ENCODE measurements at places on chromosomes 3 and 15.
A peak's percentile ranks its signal among the peaks of the same experiment; 100 is the strongest.

DNA sequence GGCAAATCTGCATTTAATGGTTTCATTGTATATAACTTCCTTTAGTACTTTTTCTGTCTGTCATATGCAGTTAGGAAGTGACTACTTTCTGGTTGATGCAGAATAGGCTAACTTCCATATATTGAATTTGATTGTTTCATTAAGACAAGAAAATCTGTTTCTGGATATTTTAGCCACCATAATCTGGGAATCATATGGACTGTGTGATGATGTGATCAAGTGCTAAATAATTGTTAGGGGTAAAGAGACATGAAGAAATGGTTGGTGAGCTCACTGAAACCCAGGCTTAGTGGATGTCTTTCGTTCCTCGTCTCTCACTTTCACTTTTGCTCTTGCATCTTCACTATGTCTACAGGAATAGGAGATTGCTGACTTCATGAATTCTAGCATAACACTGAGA, 3.5 kb upstream of the MNS1 start:
- DNase-seq: peak; percentile 40

- no peak for DNase-seq
Measured at GRCh38 chr3:154762486-154762885, 317.6 kb upstream of the MME start.

- DNase-seq: peak; percentile 5
Measured at GRCh38 chr3:33749546-33750210, 31.6 kb upstream of the CLASP2 start.

GRCh38 chr15:31471731-31472430, 145.2 kb downstream of the KLF13 start:
- peak; percentile 71 for DNase-seq

- DNase-seq: no peak
Measured at GRCh38 chr15:72948662-72949061, 103.6 kb upstream of the NEO1 start.

DNA sequence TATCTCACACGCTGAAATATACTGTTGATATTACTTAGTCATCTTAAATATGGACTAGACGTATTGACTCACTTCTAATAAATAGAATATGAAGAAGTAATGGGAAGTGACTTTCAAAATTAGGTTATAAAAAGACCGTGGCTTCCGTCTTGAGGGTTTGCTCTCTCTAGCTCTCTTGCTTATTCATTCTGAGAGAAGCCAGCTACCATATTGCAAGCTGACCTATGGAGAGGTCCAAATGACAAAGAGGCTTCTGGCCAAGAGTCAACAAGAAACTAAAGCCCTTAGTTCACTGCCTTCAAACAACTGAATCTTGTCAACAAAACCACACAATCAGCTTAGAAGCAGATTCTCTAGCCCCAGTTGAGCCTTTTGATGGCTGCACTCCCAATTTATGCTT, 46.1 kb downstream of the SLC9C1 start:
- DNase-seq: no peak

DNA sequence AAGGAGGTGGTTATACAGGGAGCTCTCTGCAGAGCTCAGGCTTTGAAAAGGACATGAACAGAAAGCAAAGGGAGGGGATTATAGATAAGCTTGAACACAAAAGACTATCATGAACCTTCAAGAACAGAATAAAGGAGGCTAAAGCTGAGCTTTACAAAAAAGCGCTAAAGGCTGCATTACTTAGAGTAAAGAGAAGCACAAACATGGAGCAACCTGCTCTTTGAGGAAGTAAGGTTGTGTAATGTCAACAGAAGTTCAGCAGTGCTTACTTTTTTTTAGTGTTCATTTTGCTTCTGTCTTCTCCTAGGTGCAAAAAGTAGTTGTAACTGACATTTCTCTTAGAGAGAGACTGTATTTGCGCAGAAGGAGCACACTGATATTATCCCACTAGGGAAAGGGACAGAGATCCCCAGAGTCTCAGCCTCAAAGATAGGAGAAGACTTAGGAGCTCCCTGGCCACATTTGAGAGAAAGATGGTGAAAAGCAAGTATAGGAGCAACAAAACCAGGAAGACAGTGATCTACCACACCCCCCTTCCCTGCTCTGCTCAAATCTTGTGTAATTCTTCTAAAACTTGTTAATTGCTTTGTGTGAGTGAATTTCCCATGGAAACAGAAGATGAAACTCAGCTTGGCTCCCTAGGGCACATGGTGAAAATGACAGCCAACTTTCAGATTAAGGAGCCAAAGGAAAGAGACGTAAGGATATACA, 54.7 kb downstream of the QTRT2 start:
- DNase-seq: no peak

DNA sequence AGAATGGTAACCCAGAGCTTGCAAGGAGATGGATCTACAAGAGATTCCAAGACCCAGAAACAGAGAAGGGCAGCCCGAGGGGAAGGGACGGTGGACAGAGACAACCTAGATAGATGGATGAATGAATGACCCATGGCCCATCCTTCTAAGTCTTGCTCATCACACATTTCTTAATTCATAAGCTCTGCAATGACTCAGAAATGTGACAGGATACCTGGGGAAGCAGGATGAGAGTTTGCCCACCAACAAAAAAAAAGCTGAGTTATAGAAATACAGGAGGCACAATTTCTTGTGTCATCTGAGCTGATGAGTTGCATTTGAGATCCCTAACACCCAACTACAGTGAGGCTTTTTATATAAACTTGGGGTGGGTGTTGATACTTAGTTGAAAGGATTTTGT, 76.6 kb downstream of the CNTN3 start:
- no peak for DNase-seq

DNA sequence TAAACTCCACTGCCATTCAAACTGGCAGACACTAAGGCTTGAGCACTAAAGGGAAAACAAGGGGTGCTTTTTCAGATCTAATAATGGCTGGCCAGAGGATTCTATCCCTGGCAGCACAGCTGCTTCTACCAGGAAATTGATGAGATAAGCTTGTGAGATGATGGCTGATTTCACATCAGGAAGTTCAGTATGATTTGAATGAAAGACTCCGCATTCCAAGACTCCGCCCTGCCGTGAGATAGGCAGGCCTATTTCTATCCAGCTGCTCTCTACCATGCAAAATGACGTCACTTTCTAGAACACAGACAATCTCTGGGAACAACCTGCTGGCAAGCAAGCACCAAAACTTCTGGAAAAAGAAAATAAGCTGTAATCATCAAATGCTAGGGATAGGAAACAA, 171.8 kb downstream of the WDR76 start:
- DNase-seq: peak; percentile 68

- DNase-seq: no peak
Measured at GRCh38 chr3:124041553-124041952, 49.6 kb upstream of the ROPN1 start.

- no peak for DNase-seq
Measured at GRCh38 chr3:107958146-107958545, 132.7 kb downstream of the CD47 start.

DNA sequence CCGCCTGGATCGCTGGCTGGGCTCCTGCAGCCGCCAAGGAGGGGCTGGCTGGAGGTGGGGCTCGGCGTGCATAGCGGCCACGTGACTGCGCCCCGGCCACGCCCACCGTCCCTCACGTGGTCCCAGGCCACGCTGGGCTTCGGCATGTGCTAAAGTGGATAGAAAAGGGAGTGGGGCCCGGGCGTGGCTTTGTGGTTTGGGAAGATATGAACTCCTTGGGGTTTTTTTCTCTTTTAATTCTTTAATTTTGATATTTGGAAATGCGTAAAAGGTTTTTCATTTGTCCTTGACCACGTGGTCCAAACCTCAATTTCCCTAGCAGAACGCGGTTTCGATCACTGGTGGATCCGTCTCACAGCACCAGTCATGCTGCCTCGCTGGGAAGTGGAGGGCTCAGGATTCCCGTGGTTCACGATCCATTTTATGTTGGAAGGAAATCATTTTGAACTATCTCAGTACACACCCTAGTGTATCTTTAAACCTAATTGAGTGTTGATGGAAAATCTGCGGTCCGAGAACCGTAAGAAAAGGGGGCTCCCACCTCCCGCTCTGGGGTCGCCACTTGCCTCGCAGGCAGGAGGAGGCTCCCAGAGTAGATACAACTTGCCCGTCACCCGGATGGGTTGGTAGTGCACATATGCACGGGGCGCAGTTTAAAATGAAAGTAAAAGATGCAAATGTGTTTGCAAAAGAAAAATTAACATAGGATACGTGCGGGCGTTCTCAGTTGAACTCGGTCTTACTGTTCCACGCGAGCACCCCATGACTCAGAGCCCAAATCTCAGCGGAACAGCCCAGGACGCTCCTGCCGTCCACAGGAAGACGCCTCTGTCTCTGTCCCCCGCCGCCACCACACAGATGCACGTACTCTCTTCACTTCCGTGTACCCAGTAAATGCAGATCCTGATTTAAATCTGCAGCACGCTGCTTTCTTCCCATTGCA, 141.9 kb downstream of the PGPEP1L start:
- DNase-seq: peak; percentile 89

- DNase-seq: peak; percentile 93
Measured at GRCh38 chr3:14451844-14452739, 49.7 kb downstream of the SLC6A6 start.

DNA sequence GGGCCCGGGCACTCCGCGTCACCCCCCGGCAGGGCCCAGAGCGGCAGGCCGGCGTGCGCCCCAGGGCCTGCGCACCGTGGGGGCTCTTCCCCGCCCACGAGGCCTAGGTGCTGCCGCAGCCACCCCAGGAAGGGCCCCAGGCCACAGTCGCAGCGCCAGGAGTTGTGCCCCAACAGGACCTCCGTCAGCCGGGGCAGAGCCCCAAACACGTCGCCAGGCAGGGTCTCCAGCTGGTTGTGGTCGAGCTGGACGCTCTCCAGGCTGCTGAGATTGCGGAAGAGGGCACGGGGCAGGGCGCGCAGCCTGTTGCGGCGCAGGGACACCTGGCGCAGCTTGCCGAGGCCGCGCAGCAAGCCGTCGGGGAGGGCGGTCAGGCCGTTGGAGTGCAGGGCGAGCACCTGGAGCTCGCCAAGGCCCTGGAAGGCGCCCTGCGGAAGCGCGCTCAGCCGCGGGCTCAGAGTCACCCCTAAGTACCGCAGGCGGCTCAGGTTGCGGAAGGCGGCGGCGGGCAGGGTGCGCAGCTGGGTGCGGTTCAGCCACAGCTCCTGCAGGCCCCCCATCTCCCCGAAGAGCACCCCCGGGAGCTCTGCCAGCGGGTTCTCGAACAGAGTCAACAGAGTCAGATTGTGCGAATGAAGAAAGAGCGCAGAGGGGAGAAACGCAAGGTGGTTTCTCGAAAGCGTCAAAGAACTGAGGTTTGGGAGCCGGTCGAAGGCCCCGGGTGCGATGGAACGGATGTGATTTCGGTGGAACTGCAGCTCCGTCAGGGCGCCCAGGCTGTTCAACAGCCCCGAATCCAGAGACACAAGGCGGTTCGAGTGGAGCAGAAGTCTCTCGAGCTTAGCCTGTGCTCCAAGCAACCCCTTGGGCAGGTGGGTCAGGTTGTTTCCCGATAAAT, 2.0 kb downstream of the GP5 start:
- DNase-seq: peak; percentile 38

DNA sequence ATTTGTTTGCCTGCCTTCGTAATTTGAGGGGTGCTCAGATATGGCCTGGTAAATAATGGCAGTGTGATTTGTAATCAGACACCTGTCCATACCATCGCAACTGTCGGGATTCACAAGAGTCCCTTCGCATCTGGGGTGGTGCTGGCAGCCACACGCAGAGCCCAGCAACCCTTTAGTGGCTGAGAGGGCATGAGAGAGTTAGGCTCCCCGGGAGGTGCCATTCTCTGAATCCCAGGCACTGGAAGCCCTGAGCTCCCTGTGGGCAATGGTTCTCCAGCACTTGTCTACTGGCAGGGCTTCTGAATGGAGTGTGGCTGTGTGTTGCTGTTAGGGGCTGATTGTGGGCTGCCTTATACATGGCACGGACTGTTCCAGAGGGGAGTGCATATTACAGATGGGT, 230.1 kb downstream of the EBLN2 start:
- no peak for DNase-seq

DNA sequence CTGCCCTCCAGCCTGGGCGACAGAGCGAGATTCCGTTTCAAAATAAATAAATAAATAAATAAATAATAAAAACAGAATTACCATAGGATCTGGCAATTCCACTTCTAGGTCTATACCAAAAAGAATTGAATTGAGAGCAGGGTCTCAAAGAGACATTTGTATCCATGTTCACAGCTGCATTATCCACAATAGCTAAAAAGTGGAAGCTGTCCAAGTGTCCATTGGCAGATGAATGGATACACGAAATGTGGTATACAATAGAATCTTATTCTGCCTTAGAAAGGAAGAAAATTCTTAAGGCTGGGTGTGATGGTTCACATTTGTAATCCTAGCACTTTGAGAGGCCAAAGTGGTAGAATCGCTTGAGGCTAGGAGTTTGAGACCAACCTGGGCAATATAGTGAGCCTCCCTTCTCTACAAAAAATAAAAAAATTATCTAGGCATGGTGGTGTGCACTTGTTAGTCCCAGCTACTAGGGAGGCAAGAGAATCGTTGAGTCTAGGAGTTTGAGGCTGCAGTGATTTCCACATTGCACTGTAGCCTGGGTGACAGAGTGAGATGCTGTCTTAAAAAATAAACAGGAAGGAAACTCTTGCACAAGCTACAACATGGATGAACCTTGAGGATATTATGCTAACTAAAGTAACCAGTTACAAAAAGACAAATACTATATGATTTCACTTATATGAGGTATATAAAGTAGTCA, 24.2 kb downstream of the PFKFB4 start:
- DNase-seq: no peak
